CD4-positive, alpha-beta T cell treated with Interleukin-6 at 100 ng/mL for 8 hours (primary cell): ENCODE measurements at places on chromosomes 2 and 18.

DNA sequence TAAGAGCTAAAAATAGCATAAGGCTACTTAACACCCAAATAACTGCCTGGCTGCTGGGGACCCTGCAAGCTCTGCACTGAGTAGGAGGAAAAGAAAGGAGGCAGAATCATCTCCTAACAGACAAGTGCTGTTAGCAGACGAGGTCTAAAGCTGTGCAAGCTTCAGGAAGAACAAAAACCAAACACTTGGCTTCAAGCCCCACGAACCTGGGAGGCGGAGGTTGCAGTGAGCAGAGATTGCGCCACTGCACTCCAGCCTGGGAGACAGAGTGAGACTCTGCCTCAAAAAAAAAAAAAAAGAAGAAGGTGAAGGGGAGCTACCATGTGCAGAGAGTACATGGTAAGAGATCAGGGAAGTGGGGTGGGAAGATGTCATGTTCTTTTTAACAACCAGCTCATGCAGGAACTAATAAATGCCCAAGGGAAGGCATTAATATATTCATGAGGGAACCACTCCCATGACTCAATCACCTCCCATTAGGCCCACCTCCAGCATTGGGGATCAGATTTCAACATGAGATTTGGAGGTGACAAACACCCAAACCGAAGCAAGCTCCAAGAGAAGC, 28.8 kb upstream of the INO80C start:
- no peak for DNase-seq

DNA sequence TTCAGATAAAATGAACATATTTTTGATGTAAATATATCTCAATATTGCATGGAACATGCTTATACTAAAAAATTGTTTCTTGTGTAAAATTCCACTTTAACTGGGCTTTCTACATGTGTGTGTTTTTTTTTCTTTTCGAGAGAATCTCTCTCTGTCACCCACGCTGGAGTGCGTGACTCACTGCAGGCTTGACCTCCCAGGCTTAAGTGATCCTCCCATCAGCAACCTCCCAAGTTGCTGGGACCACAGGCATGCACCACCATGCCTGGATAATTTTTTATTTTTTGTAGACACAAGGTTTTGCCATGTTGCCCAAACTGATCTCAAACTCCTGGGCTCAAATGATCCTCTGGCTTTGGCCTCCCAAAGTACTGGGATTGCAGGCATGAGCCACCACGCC, 254.6 kb downstream of the LOXHD1 start:
- no peak for DNase-seq

DNA sequence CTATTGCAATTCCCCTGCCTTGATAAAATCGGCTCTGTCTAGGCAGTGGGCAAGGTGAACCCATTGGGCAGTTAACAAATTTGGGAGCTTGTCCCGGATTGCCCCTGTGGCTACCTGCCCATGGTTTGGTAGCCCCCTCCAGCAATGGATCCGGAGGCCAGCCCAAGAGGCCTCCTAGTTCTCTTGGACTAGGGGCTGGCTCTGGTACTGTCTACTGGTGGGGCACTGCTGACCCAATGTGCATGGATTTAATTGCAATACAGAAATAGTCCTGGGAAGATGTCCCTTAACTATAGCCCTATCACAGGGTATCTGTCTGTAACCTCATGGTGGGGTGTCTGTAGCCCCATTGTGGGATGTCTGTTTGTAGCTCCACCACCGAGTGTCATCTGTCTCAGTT, 37.5 kb upstream of the SH3RF3 start:
- no peak for DNase-seq

GRCh38 chr2:222734703-222735014, 63.2 kb downstream of the MOGAT1 start:
- DNase-seq = no peak

DNA sequence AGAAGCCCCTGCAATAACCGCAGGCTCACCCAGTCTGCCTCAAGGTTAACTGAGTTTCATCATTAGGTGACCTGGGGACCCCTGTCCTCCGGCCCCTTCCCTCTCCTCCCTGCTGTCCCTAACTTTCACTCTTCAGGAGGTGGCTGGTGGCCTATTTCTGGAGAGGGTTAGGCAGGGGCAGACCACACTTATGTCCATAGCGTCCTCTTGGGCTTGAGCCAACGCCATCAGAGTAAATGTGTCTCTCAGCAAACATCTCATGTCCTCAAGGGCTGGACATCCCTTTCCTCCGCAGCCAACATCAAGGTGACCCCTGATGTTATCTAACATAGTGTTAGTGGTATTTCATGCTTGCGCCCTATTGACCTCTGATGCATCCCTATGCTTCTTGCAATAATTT, 114.8 kb downstream of the BCL11A start:
- no peak for DNase-seq

DNA sequence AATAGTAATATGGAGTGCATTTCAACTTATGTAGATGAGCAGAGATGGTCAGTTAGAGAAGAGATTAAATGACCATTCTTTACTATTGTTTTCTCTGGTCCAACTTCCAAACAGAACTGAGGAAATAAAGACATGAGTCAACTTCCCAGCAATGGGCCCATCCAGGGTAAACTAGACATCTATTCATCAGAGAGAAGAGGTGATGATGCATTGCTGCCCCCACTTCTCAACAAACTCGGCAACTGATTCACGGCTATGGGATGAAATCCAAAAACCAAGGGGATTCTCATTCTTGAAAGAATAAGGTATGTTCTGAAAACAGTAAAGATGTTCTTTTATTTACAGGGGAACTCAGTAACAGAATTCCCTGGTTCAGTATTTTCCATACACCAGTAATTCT, 190.7 kb downstream of the RDH14 start:
- no peak for DNase-seq

DNA sequence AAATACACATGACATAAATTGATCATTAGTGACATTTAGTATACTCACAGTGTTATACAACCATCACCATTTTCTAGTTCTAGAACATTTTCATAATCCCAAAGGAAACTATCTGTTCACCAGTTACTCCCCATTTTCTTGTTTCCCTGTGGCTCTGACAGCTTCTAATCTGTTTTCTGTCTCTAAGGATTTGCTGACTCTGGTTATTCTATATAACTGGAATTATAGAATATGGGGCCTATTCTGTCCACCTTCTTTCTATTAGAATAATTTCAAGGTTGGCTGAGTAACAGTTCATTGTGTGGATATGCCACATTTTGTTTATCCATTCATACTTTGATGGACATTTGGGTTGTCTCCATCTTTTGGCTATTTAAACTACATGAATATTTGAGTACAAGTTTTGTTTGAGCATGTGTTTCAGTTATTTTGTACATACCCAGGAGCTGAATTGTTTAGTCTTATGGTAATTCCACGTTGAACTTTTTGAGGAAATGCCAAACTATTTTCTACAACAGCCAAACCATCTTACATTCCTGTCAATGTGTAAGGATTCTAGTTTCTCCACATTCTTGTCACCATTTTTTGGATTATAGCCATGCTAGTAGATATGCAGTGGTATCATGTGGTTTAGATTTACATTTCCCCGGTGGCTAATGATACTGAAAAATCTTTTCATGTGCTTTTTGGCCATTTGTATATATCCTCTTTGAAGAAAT, 20.5 kb downstream of the KIAA1328 start:
- no peak for DNase-seq

DNA sequence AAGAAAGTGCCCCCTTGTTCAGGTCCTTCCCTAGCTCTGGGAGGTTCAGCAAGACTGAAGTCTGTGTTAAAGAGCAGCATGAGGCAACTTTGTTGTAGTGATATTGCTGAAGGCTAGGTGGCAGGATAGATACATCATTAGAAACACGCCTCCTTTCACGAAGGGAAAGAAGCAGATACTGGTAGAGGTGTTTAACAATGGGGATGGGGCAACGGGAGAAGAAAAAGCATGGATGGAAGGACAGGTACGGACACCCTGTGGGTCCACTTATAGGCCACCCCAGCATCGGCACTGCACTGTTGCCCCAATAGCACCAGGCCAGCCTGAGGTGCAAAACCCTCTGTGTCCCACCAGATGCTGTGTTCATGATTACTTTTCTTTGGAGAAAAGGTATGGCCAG, 3.5 kb upstream of the IGFBP5 start:
- DNase-seq = no peak

GRCh38 chr2:200655918-200656580, 70.2 kb downstream of the AOX1 start:
- DNase-seq = no peak

DNA sequence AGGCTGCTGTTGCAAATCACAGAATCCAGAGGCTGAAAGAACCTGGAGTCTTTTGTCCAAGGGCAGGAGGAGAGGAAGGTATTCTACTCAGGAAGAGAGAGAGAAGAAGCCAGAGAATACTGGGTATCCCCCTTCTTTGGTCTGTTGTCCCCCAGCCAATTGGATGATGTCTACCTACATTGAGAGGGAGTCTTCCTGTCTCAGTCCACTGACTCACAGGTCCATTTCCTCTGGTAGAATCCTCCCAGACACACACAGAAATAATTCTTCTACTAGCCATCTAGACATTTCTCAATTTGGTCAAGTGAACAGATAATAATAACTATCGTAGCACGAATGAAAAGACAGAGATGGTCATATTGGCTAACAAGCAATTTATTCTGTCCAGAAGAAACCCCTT, 416.4 kb upstream of the UBE2E3 start:
- DNase-seq = no peak

GRCh38 chr2:76268484-76268883, 557.8 kb upstream of the GCFC2 start:
- no peak for DNase-seq

GRCh38 chr2:159706385-159706980, 5.8 kb upstream of the MARCHF7 start:
- no peak for DNase-seq

DNA sequence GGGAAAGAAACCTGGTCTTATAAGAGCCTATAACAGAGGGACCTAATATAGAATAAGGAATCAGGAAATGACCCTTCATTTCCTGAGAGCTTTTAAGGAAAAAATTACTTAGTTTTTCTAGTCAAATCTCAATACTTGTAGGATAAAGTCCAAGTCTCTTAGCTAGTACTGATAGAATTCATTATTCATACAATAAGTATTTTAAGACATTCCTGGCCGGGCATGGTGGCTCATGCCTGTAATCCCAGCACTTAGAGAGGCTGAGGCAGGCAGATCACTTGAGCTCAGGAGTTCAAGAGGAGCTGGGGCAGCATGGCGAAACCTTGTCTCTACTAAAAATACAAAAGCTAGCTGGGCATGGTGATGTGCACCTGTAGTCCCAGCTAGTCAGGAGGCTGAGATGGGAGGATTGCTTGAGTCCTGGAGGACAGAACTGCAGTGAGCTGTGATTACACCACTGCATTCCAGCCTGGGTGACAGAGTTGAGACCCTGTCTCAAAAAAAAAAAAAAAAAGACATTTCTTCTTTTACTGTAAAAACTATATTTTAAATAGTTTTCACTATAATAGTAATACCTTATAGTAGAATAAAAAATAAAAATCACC, 3.2 kb downstream of the RAB3GAP1 start:
- no peak for DNase-seq

DNA sequence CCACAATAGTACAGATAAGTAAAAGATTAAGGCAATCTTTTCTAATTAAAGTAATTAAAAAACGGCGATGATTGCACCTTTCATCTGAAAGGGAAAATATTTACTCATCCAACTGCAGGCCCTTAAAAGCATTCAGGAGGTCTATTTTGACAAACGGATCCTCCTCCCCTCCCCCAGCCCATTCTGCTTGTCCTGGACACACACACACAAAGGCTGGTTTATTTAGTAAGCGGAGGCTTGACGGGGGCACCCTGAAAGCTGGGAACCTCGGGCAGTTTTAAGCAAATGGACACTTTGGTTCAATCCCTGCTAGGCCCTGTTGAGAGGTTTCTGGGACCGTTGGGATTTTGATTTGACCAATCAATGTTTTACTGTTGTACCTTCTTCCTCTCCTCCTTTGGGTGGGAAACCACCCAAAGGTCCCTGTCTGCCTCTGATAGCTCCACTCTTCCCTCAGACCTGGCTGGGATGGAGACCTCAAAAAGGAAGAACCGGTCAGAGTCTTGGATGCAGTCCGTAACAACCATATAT, 135.8 kb upstream of the HAAO start:
- no peak for DNase-seq

- DNase-seq = no peak
These were observed 38.8 kb downstream of the ACSL3 start for GRCh38 chr2:222899413-222900181.

DNA sequence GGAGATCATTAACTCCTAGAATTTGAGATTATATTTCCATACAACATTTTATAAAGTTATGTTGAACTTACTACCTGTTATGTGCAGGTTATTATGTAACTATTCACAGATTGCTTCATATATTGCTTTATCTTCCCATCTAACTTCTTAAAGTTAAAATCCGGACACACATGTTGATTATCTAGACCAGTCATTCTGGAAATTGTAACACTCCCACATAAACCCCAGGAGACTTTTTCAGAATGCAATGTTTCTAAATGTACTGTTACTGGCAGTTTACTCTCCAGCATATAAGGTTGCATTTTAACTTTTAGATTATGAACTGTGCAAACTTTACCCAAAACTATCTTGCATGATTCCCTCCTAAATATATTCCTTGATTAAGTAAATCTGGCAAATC, 70.5 kb upstream of the FAM117B start:
- DNase-seq = no peak
